ENCODE measurements at places on chromosomes 11 and 22. TPM values are rescaled to one million over a fixed set of nuclear protein-coding genes. Genes with fewer than 3 reads are reported as not detected.

GRCh38 chr11:1059759-1060158 lies 14.9 kb upstream of the MUC2 start:
- DNase-seq, result no peak

- peak; percentile 51 for DNase-seq
These were observed 431 bp downstream of the KMT2A start for GRCh38 chr11:118436639-118437207.

- no peak for DNase-seq
These were observed 9.9 kb upstream of the MICALL1 start for GRCh38 chr22:37896181-37896592.

GRCh38 chr11:40360206-40360798 lies 1099.2 kb downstream of the LRRC4C start:
- no peak for DNase-seq

GRCh38 chr22:35174401-35175038 lies 82.8 kb upstream of the HMGXB4 start:
- DNase-seq, result no peak

DNA sequence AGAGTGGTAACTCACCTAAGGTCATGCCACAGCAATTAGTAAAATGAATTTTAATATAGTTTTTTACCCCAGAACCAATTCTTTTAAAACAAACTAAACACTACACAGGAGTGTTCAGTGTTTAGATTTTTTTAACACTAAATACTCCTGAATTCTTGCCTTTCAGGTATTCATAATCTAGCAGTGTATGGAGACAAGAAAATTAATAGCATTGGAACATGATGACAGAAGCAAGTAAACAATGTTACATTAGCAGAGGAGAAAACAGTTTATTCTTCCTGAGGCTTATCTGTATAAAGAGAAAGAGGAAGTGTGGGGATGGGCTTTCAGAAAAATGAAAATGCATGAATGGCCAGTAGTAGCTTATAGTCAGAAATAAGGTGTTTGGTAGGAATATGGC lies 222.1 kb upstream of the FAT3 start:
- DNase-seq, result no peak

DNA sequence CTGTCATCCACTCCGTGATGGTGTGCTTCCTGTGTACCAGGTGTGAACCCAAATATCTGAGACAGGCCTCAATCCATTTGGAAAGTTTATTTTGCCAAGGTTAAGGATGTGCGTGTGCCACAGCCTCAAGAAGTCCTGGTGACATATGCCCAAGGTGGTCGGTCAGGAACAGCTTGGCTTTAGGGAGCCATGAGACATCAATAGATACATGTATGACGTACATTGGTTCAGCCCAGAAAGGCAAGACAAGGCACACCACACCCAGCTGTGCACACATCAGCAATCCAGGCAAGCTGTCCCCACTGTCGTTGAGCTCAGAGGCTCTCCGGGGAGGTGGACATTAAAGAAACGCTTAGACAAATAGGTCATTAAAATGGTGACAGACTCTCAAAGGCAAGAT lies 56.8 kb upstream of the SHANK2 start:
- DNase-seq, result no peak

GRCh38 chr11:34915136-34916014 lies 804 bp downstream of the APIP start:
- no peak for DNase-seq

DNA sequence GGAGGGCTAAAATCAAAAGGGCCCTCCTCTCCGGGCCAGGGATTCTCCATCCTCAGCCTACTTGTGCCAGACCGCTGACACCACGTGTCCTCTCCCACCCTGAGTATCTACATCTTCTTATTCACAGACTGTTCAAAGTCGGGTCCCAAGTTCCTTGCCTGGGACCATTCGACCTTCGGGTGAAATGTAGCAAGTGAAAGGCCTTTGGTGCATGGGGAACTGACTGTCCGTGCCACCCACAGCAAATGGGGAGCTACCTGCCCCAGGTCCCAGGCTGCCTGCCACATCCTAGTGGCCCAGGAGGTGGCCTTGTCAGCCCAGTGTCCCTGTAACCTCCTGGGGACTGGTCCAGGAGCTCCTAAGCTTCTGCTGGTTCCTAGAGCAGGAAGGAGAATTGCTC lies 67.3 kb downstream of the RTL6 start:
- peak; percentile 50 for DNase-seq

GRCh38 chr22:32707971-32708370 lies 93.5 kb upstream of the TIMP3 start:
- no peak for DNase-seq

DNA sequence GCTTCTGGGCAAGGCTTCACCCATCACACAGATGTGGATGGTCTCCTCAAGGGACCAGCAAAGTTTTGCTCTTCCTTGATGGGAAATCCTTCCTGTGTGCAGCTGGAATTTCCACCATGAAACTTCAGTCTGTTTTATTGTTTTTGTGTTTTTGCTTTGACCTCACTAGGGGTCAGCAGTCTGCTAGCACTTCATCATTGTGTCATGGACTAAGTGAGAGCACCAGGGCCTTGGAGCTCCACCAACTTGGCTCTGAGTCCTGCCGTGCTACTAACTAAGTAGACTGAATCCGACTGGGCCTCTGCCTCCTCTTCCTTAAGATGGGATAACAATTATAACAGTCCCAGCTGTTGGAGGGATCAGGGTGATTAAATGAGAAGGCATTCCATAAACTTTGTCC lies 305.8 kb upstream of the NCAM1 start:
- no peak for DNase-seq

DNA sequence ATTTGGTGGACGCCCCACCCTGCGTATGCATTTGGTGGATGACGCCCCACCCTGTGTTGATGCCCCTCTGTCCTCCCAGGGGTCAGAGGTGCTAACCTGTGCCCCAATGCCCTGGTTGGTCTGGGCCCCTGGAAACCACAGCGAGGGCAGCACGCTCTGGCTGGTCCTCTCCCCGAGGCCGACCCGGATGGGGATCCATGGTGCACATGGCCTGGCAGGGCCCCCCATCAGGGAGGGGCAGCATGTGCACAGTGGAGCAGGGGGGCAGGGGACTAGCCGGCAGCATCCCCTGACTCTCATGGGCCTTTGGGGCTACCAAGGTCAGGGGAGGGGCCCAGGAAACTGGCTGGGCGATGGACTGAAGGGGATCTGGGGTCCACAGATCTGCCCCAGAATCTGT lies 7.6 kb upstream of the MUC5AC start:
- peak; percentile 28 for DNase-seq

GRCh38 chr11:35160246-35160824 lies 21.4 kb downstream of the CD44 start:
- DNase-seq, result no peak

- no peak for DNase-seq
These were observed 12.5 kb upstream of the POU2AF1 start for GRCh38 chr11:111391328-111392124.

- no peak for DNase-seq
These were observed 16.3 kb upstream of the AGBL2 start for GRCh38 chr11:47731475-47731874.

DNA sequence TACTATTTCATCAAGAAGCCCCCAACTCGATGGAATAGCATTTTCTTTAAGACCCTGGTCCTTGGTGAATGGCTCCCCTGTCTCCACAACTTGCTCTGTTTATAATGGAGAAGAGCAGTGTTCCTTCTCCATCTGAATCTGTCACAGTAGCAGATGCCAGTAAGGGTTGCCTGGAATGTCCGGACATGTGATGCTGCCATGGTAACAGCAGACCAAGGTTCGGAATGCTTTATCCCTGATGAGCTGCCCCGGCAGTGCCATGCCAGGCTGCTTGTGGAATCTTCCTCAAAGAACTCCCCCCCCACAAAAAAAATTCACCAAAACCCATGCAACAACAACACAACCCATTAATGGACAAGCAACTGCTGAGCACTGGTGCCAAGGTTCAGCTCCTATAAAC lies 72.5 kb downstream of the KCNC1 start:
- no peak for DNase-seq

DNA sequence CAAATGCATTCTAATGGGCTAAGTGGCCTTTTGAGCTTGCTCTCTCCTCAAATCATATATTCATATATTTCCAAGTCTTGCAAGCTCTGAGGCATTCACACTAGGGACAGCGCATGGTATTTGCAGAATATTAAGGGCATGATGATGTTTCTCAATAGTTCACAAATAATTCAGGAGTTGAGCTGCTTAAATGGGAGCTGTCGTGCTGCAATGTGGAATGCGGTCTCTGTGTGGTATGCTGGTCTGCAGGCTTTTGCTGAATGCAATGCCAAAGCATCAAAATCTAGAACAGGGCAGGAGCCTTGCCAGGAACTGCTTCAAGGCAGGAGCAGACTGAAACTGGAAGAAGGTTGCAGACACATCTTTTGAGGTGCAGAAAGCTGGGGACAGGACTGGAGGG lies 1060.0 kb downstream of the TBC1D22A start:
- no peak for DNase-seq

DNA sequence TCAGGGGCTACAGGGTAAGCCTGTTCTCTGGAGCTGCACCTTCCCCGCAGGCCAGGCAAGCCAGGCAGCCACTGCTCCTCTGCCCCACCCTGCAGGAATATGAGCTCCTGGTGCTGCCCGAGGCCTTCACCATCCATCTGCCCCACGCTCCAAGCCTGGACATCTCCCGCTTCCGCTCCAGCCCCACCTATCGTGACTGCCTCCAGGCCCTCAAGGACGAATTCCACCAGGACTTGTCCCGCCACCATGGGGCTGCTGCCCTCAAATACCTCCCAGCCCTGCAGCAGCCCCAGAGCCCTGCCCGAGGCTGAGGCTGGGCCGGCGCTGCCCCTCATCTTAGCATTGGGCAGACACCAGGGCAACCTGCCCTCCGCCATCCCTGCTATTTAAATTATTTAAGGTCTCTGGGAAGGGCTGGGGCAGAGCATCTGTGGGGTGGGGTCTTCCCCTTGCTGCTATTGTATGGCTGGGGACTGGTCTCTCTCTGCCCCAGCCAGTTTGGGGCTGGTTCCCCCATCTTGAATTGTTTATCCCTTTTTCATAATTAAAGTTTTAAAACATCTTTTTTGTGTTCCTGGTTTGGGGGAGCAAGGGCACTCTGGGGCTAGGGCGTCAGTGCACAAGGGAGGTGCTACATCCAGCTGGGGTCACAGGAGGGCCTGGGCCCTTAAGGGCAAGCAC lies 6.2 kb downstream of the LARGE2 start:
- DNase-seq, result no peak

GRCh38 chr22:44569561-44569991 lies 71.5 kb upstream of the RTL6 start:
- peak; percentile 20 for DNase-seq

DNA sequence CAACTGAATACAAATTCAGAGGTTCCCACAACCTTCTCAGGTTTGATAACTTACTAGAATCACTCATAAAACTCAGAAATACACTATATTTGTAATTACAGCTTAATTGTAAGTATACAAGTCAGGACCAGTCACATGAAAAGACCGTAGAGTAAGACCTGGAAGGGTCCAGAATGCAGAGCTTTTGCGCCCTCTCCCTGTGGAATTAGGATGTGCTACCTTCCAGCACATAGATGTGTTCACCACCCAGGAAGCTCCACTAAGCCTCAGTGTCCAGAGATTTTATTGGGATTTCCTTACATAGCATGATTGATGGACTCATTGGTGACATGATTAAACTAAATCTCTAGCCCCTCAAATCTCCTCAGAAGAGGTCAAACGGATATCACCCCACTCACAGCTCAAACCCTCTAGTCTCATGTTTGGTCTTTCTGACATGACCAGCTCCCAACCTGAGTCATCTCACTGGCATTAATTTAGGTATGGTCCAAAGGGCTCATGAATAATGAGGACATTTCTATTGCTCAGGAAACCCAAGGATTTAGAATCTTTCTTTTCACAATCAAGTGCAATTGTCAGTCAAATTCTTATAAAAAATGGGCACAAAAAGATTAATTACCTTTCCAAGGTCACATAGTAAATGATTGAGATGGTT lies 77.2 kb upstream of the UBASH3B start:
- no peak for DNase-seq

DNA sequence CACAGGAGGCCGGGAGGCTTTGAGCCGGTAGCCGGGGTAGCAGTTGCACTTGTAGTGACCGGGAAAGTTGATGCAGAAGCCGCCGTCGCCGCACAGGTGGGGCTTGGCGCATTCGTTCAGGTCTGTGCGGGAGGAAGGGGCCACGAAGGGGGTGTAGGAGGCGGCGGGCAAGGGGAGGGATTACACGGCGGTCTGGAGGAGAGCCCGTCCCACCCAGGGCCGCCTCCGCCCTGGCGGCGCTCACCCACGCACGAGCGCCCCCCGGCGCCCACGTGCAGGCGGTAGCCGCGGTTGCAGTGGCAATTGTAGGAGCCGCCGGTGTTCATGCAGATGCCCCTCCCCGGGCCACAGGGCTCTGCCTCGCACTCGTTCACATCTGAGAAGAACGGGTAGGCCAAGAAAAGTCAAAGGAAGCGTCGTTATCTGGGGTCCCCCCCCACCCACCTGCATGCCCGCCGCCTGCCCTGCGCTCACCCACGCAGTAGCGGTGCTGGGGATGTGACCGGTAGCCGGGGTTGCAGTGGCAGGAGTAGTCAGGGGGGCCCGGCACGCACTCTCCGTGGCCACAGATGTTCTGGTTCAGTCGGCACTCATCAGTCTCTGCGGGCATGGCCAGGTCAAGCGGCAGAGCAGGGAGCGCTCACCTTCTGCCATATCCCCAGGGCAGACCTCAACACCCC lies 10.6 kb downstream of the LTBP3 start:
- DNase-seq, result no peak

DNA sequence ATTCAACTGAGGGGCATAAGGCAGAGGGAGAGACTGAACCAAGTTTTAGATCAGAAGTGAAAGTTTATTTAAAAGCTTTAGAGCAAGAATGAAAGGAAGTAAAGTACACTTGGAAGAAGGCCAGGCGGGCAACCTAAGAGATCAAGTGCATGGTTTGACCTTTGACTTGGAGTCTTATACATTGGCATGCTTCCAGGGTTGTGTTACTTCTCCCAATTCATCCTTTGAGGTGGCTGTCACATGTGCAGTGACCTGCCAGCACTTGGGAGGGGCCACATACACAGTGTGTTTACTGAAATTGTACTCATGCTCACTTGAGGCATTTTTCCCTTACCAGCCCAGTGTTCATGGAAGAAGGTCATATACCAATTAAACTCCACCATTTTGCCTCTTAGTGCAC lies 30.4 kb downstream of the CYP2R1 start:
- DNase-seq, result no peak

DNA sequence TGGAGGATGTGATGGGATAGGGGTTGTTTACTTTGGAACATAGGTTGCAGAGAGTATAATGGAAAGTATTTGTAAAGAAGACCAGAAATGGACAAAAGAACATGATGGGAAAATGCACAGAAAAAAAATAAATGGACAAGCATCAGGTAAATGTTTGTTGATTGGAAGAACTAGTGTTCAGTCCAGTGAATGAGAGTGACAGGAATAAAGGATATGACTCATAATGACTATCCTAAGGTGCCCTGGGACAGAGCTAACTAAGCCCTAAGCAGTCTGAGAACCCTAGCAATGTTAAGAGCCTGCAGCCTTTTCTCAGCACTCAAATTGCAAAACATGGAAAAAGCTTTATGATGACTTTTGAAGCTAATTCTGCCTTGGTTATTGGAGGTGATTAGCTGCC lies 732.8 kb upstream of the ANO5 start:
- no peak for DNase-seq

The FBLN1 gene
- total RNA-seq, result 0.39 TPM

The P4HA3 gene
- total RNA-seq, result not detected

The C22orf42 gene
- total RNA-seq, result not detected

The TMEM86A gene
- 0.16 TPM for total RNA-seq

The KRTAP5-10 gene
- not detected for total RNA-seq

The SRSF8 gene
- total RNA-seq, result 25.4 TPM

The POU2AF1 gene
- 11.0 TPM for total RNA-seq

The NXPE2 gene
- total RNA-seq, result not detected

The ACR gene
- total RNA-seq, result not detected

The SCUBE1 gene
- total RNA-seq, result 0.39 TPM

The TRIM21 gene
- total RNA-seq, result 16.3 TPM

The OR51E2 gene
- total RNA-seq, result not detected

The ARVCF gene
- 4.3 TPM for total RNA-seq

The PHETA2 gene
- total RNA-seq, result 2.1 TPM

All from activated naive CD4-positive, alpha-beta T cell treated with anti-CD3 and anti-CD28 coated beads, Interleukin-2, amount 50 U/mL, for 72 hours (primary cell).